ENCODE measurements at places on chromosomes 5 and 9.

DNA sequence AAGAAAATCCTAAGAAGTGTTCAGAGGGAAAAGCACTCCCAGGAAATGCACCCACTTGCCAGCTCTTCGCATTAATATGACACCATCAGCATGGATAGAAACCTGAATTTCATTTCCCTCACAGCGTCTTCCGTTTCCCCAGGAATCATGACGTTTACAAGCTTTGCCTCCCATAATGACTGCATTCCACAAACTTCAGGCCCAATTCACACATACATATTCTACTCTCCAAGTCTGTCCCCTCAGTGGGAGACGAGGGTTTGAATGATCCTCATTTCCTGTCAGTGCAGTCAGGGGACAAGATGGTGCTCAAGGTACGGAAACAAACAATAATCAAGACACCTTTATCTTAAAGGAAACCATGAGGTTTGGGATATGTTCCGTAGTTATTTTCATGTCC, 44.9 kb upstream of the MAN2A1 start:
- DNase-seq: peak; percentile 29

DNA sequence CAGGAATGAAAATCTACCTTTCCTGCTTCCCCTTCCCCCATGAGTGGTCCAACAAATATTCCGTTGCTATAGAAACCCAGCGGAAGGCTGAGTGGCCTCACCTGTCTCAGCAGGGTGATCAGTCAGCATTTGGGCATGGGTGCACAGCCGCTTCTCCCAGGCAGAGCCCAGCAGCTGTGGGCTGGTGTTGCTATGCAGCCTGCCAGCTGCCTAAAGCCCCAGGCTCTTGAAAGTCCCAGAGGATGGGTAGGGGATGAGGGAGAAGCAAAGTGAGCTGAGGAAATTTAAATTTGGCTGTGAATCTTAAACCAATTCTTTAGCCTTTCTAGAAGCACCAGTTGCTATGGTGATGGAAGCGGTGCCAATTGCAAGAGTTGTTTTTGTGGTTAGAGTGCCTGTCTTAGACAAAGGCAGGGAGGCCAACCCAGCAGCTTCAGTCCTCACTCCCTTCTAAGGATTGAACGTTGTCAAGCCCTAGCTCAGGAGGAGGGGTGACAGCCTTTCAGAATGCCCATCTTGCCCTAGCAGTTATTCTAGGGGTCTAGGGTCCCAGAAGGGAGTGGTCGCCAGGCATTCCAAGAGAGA, 151.5 kb upstream of the PITX1 start:
- DNase-seq: no peak

DNA sequence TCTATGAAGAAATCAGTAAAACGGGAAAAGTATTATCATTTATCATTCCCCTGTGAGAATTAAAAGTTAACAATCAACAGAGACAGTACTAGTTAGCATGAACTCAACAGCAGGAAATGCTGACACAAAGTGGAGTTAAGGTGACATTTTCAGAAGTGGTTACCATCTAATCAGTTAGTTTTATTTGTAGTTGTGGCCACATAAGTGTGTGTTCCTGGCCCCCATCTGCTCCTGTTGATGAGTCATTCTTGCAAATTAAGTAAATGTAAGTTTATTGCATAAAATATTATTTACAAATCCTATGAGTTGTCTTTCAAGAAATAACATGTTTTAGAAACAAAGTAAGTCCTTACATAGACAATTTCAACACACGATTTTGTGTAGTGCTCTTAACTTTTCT, 8.9 kb upstream of the BNC2 start:
- DNase-seq: no peak

GRCh38 chr9:97918611-97919010, 3.7 kb downstream of the TRMO start:
- DNase-seq: no peak

DNA sequence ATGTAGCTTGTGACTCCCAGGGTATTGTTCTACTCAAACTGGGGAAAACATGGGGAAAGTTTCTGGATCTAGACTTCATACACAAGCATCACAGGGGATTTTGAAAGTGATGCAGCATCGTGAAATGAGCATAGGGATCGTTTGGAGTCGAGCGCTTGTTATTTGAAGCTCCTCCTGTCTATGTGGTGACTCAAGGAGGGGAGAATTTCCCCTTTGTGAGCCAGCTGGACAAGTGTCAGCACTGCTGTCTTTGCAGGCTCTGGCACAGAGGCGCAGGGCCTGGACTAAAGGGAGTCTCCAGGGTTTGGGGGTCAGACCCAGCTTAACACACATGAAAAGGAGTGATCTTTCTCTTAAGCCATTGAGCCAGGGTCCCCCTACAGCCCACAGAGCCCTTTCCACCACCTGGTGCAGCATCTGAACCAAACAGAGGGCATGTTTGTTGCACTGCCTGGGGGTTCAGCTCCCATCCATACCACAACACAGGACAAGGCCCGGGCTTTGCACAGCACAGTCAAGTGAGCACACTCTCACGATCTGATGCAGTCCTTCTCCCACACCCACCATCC, 51.0 kb downstream of the IRF1 start:
- no peak for DNase-seq

- no peak for DNase-seq
These were observed 41.0 kb upstream of the PCSK1 start for GRCh38 chr5:96474073-96474472.

- DNase-seq: no peak
These were observed 77.8 kb downstream of the TENT4A start for GRCh38 chr5:6791031-6791430.

DNA sequence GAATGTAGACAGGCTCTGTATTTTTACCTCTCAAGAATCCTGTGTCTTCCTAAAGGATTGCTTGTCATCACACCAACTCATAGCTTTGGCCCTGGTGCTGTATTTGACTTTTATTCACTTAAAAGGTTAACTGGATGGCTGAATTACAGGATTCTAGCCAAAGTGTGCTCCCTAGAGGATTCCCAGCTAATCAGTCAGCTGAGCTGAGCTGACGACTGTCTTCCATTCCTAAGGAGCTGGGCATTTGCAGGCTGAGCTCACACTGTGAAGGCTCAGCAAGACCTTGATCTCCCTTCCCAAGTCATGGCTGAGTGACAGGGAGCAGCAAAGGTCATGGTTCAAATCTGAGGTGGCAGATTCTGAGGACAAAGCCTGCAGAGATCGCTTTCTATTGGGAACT, 59.0 kb upstream of the PALM2AKAP2 start:
- no peak for DNase-seq

GRCh38 chr5:121982146-121982892, 20.5 kb downstream of the SRFBP1 start:
- DNase-seq: no peak

GRCh38 chr5:28708472-28708871, 1670.1 kb upstream of the CDH9 start:
- no peak for DNase-seq

DNA sequence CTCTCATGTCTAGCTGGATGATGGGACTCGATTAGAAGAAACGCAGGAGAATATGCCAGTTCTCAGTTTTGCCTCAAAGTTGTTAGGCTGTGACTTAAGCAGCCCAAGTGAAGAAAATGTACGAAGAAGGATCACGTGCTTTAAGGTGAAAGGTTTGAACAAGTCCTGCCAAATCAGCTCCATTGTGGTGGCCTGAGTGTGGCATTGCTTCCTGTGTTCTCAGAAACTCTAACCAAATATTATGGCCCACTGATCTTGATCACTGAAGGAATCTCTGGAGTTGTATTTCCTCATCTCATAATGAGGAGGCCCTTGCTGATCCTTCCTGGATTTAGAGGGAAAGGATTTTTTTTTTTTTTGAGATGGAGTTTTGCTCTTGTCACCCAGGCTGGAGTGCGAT, 44.0 kb downstream of the OTULIN start:
- no peak for DNase-seq

GRCh38 chr5:174459832-174460448, 264.4 kb upstream of the MSX2 start:
- no peak for DNase-seq

- no peak for DNase-seq
These were observed 266.7 kb downstream of the PJA2 start for GRCh38 chr5:109143031-109143430.

GRCh38 chr5:88545338-88545737, 276.7 kb upstream of the TMEM161B start:
- DNase-seq: no peak

GRCh38 chr5:161311965-161312364, 234.6 kb downstream of the GABRB2 start:
- no peak for DNase-seq

GRCh38 chr5:134171972-134172371, 4.8 kb downstream of the SKP1 start:
- no peak for DNase-seq

DNA sequence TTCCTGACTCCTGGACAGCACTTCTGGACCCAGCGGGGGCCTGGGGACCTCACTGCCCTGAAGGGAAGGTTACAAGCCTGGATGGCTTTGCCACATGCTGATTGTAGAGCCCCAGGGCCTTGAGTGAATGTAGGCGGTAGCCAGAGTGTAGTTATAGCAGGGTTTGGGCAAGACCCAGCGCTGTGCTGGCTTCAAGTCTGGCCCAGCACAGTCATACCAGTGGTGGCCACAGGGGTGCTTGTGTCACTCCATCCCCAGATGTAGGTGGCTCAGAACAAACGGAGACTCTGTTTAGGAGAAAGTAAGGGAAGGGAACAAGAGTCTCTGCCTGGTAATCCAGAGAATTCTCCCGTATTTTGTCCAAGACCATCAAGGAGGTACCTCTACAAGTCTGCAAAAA, 84.6 kb downstream of the STARD4 start:
- no peak for DNase-seq

DNA sequence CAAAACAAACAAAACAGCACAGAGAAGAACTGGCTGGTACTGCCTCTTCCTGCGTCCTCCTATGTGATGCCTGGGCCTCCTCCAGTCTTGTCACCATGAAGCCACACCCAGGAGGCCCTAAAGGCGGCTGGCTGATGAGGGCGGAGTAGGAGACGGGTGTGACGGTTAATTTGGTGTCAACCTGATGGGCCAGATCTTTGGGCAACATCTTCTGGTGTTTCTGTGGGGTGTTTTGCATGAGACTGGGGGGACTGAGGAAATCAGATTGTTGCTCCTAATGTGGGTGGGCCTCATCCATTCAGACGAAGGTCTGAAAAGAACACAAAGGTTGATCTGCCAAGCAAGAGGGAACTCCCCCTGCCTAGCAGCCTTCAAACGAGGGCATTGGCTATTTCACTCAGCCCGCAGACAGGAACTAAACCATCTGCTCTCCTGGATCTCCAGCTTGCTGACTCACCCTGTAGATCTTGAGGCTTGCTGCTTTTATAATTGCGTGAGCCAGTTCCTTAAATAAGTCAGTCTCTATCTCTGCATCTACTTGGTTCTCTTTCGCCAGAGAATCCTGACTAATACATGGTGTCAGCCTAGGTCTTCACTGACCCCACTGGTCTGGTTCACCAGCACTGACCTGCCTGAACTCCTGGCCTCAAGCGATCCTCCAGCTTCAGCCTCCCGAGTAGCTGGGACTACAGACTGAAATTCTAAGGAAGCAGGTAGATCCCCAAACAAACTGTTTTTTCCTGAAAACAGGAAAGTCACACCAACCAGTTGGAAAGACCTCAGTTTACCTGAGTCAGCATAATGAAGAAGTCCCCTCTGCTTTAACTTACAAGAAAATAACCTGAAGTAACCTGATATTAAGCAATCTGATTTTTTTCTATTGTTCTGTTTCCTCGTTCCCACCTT, 12.8 kb upstream of the ZFP62 start:
- no peak for DNase-seq

DNA sequence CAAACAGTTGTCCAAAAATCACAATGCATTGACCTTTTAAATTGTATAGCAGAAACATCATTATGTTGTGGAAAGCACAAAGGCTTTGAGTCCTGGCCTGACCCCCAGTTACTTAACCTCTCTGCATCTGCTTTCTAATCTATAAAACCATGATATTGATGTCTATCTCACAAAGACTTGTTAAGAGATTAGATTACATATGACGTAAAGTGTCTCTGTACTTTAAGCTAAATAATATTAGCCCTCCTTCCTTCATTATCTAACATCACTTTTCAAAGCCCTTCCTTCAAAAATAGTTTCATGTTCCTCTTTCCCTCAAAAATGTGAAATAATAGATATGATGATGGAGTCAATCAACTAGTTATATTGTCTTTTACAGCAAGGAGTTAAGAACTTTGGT, 3.4 kb downstream of the ADAMTS6 start:
- no peak for DNase-seq

GRCh38 chr5:160175438-160176218, 53.7 kb upstream of the FABP6 start:
- DNase-seq: no peak

DNA sequence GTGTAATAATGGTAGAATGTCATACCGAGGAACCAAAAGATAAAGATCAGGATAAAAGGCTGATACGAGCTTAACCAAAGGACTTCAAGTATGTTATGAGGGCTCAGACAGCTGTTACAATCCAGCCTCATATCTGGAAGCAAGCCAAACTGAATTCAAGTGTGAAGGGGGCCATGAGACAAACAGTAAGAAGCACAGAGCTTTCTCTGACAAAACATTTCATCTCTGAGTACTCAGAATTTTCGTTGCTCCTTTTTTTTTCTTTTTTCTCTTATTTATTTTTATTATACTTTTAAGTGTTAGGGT, 52.9 kb upstream of the CD180 start:
- DNase-seq: no peak

DNA sequence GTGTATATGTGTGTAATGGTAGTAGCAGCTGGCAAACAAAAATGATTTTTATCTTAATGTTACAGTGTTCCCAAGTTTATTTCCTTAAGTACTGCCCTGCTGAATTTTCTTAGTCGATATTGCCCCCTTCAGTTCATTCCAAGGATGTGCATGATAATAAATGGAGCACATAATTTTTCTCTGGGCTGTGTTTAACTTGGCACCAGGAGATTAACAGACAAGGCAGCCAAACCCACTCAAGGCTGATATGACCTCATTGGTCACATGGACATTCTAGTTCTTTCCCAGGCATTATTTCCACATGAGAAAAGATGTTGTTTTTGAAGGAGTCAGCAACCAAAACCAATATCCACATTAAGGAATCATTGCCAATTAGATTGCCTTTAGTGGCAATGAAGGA, 61.8 kb downstream of the COX7C start:
- peak; percentile 13 for DNase-seq

- no peak for DNase-seq
These were observed 146.0 kb downstream of the PRR16 start for GRCh38 chr5:120610145-120610544.

DNA sequence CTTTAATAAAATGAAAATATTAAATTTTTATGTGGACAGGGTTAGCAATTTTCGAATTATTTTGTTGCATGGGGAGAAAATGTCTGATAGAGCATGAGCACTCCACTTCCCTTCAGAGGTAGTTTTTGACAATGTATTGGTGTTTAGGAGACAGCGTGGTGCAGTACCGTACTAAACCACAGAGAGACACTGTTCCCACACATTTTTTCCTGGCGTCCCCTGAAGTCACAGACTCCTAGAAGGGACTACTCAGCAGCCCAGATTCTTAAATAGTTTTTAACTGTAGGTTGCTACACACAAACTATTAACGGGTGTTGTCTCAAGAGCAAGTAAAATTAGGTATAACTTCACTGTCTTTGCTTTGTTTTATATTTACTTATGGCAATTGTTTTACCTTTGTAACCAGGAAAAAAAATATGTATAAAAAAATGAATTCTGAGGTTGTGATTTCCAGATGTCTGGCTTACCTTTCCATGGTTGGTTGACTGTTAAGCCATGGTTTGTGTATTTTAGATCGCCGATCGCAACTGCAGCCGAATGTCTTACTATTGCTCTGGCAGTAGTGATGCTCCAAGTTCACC, 171.2 kb downstream of the DOCK8 start:
- DNase-seq: peak; percentile 60

GRCh38 chr5:126443374-126443851, 20.2 kb downstream of the GRAMD2B start:
- no peak for DNase-seq

GRCh38 chr5:151338734-151339133, 8.6 kb downstream of the SLC36A2 start:
- DNase-seq: no peak

All from iPS DF 6.9 (cell line).